Glomerular endothelial cell (primary cell): ENCODE measurements at places on chromosomes 4 and X. TPM values are rescaled to one million over a fixed set of nuclear protein-coding genes. Genes with fewer than 3 reads are reported as not detected.

The SUPT20HL1 gene
- not detected in 2 replicates for total RNA-seq

The ZCCHC18 gene
- total RNA-seq, result 1.1 and 6.1 TPM in 2 replicates

The ERAS gene
- total RNA-seq, result not detected in 2 replicates

DNA sequence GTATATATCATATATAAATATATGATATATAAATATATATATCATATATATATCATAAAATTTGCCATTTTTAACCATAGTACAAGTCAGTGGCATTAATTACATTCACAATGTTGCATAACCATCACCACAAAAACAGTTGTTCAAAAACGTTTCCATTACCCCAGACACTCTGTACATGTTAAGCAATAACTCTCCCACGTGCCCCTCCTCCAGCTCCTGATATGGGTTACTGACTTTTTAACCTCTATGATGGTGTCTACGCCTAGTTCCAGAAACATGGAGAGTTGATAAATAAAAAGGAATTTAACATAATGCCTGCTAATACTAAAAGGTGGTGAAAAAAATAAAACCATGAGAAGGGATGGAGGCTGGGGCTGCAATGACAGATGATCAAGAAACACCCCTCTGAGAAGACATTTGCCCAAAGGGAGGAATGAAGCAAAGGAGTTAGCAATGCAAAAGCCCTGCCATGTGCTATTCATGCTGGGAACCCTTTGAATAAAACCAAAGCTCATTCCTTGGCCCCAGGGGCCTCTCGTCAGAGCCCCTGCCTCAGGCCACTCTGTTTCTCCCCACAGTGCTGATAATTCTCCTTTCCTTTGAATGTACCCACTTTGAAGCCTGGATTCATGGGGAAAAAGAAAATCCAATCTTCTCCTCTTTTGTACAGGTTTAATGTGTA, 144.3 kb downstream of the NWD2 start:
- no peak for DNase-seq

DNA sequence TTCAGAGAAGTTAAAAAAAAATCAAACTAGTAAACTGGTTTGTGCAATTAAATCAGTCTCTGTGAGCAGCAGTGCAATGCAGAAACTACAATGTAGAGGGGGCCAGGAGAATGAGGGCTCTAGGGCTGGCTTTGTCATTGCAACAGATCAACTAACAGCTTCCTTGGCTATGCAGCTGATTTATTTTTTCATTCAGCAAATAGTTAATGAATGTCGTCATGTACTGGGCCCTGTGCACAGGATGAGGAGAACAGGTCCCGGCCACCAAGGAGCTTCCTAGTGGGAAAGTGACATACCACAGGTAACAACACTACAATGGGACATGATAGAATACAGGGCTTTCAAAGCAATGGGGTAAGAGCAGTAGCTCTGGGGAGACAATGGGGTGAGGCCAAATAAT, 190.1 kb downstream of the NSUN7 start:
- no peak for DNase-seq

DNA sequence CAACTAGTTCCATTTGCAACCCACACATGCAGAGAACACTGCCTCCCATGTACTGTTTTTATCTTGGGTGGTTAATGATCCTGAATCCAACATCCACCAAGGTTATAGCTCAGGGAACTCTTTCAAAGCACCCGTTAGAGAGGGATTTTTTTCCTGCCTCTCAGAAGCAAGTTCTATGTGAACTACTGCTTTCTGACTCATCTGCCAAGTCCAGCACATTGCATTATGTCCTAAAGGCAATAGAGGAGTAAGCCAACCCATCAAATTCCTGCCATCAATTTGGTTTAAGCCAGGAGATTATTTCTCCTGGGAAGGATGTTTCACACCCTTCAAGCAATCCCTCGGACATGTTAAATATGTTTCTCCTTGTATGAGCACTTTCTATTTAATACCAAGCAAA, 334.5 kb downstream of the GASK1B start:
- no peak for DNase-seq

GRCh38 chr4:149031399-149031798, 589.2 kb upstream of the NR3C2 start:
- peak; percentile 16 for DNase-seq

DNA sequence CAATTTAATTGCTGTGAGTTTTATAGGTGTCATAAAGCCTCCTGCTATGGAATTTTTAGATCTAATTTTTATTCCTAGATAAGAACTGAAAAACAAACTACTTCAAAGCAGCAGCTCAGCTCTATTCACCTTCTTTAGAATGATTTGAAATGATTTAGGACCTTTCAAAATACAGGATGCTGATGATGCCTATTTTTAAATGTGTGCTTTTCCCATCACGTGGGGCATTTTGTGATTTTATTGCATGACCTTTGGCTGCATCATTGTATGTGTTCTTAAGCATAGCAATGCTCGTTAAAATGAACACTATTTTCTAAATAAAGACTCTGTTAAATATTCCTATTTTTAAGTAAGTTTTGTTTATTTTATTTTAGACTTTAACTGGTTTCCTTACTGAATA, 537.3 kb downstream of the STPG2 start:
- DNase-seq, result peak; percentile 22

GRCh38 chrX:97639526-97639925, 755.8 kb downstream of the RPA4 start:
- no peak for DNase-seq

GRCh38 chr4:110042545-110043517, 130.1 kb downstream of the EGF start:
- no peak for DNase-seq

DNA sequence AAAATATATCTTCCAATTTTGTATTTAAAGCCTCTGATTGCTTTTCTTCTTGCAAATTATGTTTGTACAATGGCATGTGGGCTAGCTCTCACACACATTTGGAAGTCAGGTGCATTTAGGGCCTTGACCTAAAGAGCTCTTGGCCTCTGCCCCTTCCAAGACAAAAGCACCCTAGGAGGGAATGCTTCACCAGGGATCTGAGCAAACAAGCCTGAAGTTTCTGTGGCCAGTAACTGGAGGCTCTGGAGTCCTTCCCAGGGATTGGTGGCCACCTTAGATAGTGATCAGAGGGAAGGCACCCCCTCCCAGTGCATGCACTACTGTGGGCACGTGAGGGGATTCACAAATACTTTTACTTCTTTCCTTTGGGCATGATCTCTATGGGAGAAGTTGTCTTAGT, 60.3 kb upstream of the DIPK2B start:
- no peak for DNase-seq

- DNase-seq, result no peak
Observed at GRCh38 chrX:18871161-18871890, 112.6 kb downstream of the PHKA2 start.

DNA sequence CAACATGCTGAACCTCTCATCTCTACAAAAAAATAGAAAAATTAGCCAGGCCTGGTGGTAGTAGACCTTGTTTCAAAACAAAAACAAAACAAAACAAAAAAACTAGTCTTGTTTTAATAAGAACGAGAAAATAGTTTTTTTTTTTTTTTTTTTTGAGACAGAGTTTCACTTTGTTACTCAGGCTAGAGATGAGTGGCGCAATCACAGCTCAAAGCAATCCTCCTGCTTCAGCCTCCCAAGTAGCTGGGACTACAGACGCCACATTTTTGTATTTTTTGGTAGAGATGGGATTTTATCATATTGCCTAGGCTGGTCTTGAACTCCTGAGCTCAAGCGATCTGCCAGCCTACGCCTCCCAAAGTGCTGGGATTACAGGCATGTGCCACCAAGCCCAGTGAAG, 47.7 kb upstream of the UGDH start:
- no peak for DNase-seq

DNA sequence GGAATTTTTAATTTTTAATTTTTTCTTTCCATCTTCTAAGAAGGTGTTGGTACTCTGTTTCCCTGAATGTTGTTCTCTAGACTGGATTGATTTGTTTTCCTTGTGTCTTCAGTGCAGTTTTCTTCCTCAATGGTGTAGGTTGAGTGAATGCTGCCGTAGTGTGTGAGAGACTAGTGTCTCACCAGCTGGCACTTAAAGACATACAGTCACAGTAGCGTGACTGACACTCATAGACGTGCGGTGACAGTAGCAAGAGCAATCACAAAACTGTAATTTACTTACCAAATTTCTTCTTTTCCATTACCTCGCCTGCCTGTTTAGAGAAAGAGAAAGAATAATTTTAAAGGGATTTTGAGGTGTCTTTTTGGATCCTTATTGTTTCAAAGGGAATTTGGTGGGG, 21.4 kb upstream of the PGM2 start:
- no peak for DNase-seq

DNA sequence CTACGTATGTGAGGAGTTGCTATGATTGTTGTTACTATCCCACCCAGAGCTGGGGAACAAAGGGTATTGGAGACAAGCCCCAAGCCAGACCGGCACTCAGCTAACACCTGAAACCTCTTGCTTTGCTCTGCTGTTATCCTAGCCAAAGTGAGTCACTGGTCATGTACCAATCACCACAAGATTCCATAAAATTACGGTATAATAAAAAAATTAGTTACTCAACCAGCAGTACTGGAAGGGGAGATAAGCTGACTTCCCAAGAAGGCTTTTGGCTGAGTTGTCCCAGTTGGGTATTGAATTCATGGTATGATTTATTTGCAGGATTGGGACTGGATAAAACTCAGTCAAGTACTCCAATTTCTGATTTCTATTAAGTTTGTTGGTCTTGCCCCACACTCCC, 5.3 kb downstream of the EDA2R start:
- no peak for DNase-seq
